ENCODE measurements at places on chromosomes 2 and 18.

- no peak for DNase-seq
These were observed 17.3 kb upstream of the RHOB start for GRCh38 chr2:20429528-20429927.

DNA sequence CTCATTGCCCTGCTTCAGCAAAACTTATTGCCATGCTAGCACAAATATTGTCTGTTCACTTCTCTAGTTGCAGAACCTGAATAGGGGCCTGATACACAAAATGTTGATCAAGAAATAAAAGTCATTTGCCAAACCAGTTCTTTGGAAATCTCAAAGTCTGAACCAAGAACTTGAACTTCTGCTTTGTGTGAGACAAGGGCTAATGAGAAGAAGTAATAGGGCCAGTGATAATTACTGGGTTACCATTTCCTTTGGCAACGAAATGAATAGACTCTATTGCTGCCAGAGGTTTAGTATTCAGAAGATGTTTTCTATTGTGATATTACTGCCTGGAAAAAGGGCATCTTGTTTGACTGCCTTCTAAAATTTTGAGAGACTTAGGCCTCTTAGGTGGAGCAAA is 35.0 kb downstream of the TMEFF2 start:
- no peak for DNase-seq

- DNase-seq = no peak
These were observed 564.9 kb upstream of the MEX3C start for GRCh38 chr18:51762373-51762772.

- no peak for DNase-seq
These were observed 20.9 kb upstream of the SLC66A3 start for GRCh38 chr2:11134349-11134748.

- no peak for DNase-seq
These were observed 11.9 kb downstream of the ATG4B start for GRCh38 chr2:241649404-241649803.

GRCh38 chr2:164655750-164656149 is 34.5 kb upstream of the GRB14 start:
- DNase-seq = peak; percentile 22

Measured in foreskin melanocyte (primary cell).